ENCODE measurements at places on chromosomes 7 and 10.
A peak's percentile ranks its signal among the peaks of the same experiment; 100 is the strongest.

GRCh38 chr10:110531687-110532086, 34.0 kb downstream of the DUSP5 start:
- no peak for DNase-seq

DNA sequence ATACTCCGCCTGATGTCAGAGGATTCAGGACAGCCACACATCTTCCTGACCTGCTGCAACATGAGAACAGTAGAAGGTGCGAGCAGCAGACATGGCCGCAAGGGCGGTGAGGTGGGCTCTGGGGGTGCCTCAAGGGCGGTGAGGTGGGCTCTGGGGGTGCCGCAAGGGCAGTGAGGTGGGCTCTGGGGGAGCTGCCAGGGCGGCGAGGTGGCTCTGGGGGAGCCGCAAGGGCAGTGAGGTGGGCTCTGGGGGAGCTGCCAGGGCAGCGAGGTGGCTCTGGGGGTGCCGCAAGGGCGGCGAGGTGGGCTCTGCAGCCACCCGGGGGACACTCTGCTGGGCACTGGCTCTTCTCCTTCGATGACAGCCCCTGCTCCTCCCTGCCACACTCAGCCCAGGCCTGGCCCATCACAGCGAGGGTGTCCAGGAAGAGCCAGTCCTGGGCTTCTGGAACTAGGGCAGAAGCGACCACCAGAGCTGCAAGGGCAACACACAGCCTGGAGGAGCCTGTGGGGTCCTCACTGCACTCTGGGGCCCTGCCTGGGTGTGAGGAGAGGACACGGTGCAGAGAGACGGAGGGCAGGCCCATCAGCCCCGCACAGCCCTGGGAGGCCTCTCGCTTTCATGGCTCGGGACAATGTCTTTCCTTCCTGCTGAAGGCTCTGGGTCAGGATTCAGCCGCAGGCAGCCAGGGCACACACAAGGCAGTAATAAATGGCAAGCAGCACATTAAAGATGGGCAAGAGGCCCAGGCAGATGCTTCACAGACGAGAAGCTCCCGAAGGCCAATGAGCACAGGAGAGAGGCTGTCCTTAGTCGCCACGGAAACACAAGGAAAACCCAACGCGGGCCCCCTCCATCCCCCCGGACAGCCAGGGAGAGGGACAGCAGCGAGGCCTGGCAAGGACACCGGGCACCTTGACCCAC, 42.5 kb downstream of the STK32C start:
- no peak for DNase-seq

GRCh38 chr7:44762726-44763522, 14.3 kb downstream of the ZMIZ2 start:
- no peak for DNase-seq

DNA sequence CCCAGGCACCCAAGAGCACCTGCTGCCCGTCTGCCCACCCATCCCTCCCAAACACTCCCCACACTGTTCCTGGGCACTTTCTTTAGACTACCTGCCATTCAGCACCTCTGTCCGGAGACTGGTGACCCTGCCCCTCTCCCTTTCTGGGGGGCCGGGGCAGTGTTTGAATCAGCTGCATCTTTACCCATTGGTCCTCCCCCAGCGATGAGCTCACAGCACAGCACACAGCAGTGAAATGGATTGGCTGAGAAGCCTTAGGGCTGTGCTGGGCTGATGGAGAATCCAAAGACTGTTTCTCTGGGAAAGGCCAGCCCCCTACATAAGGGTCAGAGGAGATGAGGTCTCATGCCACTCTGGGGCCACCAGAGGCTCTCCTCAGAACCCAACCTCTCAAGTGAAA, 40.2 kb downstream of the VWA2 start:
- no peak for DNase-seq

GRCh38 chr7:122255454-122255853, 49.1 kb downstream of the FEZF1 start:
- DNase-seq = no peak

GRCh38 chr7:120272701-120273475, at the start of gene KCND2:
Gene KCND2 (plus strand): TSS chr7:120273175.
- peak; percentile 51 for DNase-seq

DNA sequence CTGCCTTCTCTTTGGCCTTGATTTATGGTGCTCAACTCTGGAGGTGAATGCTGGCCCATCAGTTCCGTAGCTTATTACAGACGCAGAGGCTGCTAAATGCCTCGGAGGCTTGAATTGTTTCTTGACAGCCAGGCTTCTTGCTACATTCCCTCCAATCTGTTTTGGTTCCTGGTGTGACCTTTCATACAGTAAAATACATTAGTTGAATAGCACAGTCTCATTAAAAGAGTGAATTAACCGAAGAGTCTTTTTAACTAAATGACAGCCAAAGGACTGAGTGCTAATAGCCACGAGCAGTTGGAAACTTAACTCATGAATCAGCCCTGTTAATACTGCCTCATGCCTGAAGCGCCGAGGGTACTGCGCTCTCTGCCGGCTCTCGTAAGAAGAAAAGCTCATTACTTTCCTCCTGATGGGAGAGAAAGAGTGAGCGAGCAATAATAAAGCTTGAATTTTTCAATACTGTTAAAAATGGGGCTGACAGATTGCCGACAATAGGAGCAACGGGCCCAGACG, 236.4 kb upstream of the GPR26 start:
- DNase-seq = no peak

GRCh38 chr10:117373823-117374505, 1.3 kb downstream of the PDZD8 start:
- DNase-seq = no peak

DNA sequence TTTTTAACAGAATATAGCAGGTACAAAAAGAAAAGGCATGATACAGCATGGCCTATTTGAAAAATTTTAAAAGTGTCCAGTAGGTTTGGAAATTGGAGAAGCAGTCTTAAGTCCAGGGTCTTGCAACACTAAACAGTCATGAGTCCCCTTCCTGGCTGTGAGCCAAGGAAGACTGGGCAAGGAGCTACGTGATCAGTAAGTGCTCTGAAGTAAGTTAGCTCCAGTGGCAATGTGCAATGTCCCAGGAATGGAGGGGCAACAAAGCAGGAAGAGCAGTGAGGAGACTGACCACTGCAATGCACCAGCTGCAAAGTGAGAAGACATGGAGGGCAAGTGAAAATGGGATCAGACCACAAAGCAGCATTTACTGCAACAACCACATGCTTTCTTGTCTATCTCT, 72.9 kb upstream of the GRID1 start:
- no peak for DNase-seq

DNA sequence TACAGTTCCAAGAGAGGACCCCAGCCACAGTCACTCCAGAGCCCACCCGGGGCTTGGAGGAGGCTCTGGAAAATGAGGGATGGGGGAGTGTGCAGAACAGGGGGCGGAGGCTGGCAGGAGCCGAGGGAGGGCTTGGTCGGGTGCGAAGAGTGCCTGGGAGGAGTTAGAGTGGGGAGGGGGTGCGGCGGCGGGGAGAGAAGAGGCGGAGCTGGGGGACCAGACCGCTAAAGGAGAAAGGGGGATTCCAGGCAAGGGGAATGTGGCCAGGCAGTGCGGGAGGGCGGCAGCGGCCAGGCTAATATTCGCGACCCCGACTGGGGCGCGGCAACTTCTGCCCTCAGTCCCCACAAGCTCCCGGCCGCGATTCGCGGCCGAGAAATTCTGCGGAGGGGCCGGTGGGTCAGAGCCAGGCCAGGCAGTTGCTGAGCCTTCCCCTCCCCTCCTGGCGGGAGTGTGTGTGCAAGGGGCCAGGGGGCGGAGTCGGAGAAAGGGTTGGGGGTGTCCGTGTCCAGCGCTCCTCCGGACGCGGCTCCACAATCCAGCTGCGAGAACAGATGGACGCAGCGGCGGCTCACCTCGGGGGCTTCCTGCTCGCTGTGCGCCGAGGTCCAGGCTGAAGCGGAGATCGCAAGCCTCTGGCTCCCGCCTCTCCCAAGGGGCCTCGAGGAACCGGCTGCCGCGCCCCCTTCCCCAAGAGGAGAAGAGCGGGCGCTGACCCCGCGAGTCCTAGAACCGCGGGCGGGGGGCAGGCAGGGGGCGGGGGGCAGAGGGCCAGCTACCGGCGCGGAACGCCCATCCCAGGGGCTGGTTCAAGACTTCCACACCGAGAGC, 612 bp upstream of the SLC18A3 start:
- DNase-seq = no peak
